ENCODE measurements at places on chromosomes 5 and 9.

- no peak for DNase-seq
These were observed 6.5 kb upstream of the PTBP3 start for GRCh38 chr9:112339886-112340285.

GRCh38 chr9:94591876-94592275, 1.7 kb downstream of the FBP2 start:
- DNase-seq, result no peak

GRCh38 chr5:150630016-150630415, 10.4 kb upstream of the SYNPO start:
- no peak for DNase-seq

DNA sequence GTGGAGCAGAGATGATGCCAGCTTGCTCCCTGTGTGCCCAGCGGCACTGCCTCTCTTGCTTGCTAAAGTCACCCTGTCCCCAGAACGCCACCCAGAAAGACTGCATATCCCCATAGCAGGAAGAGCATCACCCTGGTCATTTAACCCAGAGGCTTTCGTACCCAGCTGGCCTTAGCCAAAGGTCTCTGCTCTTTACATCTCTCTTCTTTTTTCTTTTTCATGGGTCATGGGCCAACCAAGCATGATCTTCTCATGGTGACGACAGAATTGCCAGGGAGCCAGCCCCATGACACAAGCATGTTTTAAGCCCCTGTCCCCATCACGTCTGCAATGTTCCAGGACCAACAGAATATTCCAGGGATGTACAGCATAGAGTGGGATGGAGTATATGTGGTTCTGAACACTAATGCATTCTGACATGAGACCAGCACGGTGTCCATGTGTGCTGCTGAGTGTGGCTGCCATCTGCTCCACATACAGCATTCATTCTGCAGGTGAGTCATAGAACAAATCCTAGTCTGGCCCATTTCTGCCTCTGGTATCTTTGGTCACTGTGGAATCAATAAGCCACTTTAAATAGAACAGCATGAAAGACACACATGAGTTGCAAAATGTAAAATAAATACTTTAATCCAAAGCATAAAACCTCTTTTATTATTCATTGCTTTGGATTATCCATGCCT, 203.0 kb downstream of the MED10 start:
- no peak for DNase-seq

GRCh38 chr5:146794326-146795029, 84.1 kb downstream of the PPP2R2B start:
- no peak for DNase-seq

DNA sequence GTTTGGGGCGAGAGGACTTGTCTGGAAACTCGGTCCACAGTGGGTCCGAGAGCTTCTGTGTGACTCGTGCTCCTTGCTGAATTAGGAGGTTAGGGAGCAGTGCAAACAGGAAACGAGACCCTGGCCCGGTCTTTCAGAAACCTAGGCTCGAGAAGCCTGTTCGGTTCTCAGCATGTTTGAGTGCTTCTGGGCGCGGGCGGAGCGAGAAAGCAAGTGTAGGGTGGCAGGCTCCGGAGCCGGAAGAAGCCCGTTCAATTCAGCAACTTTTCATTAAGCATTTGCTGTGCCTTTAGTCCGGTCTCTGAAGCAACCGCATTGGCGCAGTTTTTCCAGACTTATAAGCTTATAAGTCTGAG, 547 bp downstream of the CLTA start:
- DNase-seq, result no peak

DNA sequence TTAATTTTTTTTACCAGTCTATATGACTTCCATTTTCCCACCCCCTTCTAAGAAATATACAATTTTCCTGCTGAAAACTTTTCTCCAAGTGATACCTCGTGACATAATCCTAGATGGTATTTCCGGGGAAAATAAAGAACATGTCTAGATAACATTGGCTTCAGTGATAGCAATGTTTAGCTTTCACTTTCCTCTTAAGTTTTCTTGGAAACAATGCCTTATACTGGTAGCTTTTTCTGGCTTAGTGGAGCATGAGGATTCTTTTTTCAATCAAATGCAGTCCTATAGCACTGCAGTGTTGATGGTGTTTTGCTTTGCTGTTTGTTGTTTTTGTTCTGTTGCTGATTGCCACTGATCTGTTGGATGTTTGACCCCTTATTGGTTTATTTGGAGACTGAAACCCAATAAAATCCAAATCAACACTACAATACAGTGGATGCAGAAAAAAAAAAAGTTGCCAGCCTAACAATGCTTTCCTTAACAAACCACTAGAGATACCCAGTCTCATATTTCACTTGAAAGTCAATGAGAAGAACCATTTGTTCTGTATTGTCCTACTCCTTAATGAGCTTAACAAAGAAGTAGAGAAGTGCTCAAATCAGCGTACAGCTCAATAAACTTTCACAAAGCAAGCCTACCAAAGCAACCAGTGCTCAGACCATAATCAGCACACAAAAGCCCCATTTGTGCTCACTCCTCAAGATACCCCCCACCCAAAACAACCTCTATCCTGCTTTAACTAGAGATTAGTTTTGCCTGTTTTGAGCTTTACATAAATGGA, 74.2 kb upstream of the GRAMD2B start:
- DNase-seq, result no peak

- DNase-seq, result no peak
These were observed 23.1 kb downstream of the MAP1B start for GRCh38 chr5:72130351-72130761.

DNA sequence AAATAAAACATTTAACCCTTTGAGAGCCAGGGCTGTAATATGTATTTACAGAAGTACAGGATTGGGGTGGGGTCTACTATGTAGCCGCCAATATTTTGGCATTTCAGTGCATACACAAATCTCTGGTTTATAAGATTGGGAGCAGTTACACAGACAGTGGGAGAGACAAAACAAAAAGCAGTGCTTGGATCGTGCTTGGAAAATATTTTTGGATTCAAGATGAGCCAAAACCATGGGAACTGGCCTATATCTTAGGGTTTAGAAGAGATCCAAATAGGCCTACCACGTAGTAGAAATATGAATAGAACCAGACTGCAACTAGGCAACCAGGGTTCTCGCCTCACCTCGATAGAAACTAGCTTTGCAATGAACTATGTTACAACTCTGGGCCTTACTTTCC, 169.6 kb downstream of the SLC12A2 start:
- no peak for DNase-seq

DNA sequence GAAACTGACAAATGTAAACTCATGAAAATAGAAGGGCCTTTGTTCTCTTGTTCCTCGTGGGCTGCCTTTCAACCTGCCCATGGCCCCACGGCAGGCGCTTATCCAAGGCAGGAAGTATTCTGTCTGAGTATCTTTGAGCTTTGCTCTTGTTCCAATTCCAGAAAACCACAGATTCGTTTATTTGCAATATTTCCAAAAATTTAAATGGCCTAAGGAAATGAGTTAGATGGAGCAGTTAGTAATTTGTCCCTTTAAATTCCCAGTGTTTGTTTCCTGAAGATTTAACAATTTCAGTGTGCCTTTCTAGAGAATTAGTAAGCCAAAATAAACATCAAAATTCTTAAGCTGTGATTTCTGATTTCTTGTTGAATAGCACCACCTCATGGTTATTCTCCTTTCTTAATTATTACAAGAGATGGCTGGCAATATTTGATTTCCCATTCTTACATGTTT, 299.4 kb upstream of the RASA1 start:
- DNase-seq, result no peak

GRCh38 chr9:88991066-88992034, at the start of gene S1PR3:
S1PR3 (plus strand) TSS chr9:88991468; CDS start chr9:89001201, 9,733 bp downstream.
- DNase-seq, result peak; percentile 44

GRCh38 chr9:110161940-110162339, 46.0 kb downstream of the C9orf152 start:
- DNase-seq, result no peak

DNA sequence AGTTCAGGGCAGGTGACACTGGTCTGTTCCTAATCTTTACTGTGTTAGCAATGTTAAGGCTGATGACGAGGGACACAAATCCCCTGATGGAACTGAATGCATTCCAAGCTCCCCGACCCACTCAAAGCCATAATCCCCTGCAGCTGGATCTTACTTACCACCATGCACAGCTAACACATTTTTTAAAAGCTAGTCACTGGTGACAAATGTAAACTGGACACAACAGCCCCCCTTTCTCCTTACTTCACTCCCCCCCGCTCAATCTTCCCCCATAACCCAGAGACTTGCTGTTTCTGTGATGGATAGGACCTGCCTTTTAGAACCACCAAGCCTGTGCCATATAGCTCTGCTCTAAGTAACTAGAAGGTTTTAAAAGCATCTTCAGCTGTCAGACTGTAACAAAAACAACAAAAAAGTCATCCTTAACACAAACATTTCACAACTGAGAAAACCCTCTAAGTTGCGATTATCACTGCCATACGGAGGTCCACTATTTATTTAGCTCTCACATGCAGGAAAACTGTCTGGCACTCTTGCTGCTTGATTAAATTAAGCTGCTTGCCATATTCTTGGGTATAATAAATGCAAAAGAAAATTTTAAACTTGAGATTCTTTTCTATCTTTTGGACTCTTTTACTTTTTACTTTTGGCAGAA, 44.4 kb downstream of the BNC2 start:
- no peak for DNase-seq

- DNase-seq, result no peak
These were observed 51.0 kb upstream of the SUSD1 start for GRCh38 chr9:112226091-112226490.

- peak; percentile 55 for DNase-seq
These were observed 37.8 kb upstream of the KIF2A start for GRCh38 chr5:62268234-62268633.

GRCh38 chr9:35538361-35539234, 48.7 kb downstream of the RUSC2 start:
- DNase-seq, result no peak

DNA sequence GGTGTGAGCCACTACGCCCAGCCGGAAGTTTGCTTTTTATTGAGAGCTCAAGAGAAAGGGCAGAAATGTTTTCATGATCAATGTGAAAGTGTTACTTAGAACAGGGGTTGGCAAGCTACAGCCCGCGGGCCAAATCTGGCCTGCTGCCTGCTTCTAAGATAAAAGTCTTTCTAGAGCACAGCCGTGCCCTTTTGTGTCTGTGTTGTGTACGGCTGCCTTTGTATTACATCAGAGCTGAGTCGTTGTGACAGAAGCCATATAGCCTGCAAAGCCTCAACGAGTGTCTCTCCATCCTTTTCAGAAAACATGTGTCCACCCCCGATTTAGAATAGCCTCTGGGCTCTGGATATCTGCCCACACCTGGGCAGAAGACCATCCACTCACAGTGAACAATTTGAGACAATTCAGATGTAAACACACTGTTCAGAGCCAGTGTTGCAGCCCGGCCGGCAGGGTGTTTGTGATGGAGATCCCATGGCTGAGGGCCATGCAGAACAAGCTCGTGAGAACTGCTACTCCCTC, 28.8 kb downstream of the AK8 start:
- DNase-seq, result no peak

GRCh38 chr9:110031511-110032173, 176.3 kb downstream of the C9orf152 start:
- DNase-seq, result no peak

GRCh38 chr5:75138689-75139088, 86.3 kb upstream of the GCNT4 start:
- DNase-seq, result no peak

DNA sequence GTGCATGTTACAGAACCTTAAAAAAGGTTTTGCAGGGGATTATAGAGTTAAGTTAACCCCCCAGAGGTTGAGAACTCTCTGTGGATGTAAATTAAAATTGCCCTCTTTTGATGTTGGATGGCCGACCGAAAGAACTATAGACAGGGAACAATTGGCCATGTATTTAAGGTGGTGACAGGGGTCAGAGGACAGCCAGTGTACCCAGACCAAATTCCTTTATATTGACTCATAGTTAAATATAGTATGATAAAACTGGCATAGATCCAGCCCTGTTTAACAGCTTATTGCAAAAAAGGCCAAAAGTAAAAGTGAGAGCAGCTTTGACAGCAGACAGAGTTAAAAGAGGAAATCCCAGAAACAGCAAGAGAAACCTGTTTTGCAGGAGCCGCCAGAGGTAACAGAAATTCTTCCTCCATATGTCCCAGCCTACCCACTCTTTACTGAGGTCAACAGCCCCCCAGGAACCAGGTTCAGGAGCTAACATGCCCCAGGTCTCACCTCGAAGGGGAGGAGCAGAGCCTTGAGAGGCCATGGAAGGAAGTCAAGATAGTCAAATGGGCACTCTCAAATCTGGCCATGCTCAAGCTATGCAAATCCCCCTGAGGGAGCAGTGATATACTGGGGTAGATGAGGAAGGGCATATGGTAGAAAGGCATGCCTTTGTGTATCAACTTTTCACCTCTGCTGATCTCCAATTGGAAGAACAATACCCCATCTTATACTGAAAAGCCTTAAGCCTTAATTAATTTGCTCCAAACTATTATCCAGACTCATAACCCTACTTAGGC, 156.4 kb upstream of the COX7C start:
- no peak for DNase-seq

DNA sequence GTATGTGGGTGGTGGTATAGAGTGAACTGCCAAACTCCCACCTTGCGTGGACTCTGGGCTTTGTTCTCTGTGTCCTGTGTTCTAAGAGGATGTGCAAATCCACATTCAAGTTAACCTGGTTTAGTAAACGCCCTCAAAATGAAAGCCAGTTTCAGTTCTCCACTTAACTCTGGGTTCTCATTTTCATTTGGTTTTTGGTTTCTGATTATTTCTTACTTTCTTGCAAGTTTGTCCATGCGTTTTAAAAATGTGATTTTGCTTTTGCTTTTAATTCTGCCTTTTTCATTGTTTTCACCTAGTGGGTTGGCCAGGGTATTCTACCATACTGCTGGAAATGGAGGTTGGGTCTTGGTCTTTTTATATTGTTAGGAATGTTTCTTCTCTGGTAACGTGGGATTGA, 38.2 kb downstream of the GALNT10 start:
- no peak for DNase-seq

GRCh38 chr5:102754767-102755431, at the start of gene PAM:
PAM (plus strand) TSS chr5:102755305; CDS start chr5:102866196, 110,891 bp downstream.
- DNase-seq, result peak; percentile 76

DNA sequence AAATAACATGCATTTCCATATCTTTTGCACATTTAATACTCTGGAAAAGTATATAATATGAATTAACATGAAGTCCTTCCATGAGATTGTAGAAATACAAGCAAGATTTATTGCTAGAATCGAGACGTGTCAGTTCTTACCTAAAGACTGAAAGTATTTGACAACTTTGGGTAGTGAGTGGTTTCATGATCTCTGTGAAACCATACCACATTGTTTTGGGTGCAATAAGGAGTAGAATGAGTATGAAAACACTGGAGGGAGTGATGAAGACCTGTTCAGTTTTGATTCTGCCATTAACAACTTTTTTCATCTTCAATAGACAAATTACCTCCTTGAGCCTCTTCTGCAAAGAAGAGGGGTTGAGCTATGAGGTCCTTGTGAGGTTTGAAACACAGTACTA, 133.7 kb downstream of the NUDT12 start:
- no peak for DNase-seq

DNA sequence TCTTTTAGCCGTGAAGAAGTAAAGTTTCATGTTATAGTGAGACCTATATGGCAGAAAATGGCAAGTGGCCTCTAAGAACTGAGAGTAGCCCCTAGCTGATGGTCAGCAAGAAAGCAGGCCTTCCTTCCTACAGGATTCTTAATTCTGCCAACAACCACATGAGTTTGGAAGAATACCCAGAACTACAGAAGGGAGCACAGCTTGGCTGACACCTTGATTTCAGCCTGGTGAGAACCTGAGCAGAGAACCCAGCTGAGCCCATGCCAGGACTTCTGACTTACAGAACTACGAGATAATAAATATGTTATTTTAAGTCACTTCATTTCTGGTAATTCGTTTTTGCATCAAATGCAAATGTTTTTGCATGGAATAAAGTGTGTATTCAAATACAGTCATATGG, 5.9 kb upstream of the FBXL17 start:
- no peak for DNase-seq

All from HuH-7 (cell line).